ENCODE measurements at places on chromosomes 12 and 14.

DNA sequence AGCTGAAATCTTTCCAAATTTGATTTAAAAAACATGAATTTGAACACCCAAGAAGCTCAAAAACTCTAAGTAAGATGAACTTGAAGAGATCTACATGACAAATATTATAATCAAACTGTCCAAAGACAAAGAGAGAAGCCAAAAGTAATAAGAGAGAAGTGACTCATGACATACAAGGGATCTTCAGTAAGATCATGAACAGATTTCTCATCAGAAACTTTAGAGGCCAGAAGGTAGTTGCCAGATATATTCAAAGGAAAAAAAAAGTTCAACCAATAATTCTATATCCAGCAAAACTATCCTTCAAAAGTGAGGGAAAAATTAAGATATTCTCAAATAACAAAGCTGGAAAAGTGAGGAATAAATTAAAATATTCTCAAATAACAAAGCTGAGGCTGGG, 35.1 kb upstream of the MMP19 start:
- DNase-seq = no peak

DNA sequence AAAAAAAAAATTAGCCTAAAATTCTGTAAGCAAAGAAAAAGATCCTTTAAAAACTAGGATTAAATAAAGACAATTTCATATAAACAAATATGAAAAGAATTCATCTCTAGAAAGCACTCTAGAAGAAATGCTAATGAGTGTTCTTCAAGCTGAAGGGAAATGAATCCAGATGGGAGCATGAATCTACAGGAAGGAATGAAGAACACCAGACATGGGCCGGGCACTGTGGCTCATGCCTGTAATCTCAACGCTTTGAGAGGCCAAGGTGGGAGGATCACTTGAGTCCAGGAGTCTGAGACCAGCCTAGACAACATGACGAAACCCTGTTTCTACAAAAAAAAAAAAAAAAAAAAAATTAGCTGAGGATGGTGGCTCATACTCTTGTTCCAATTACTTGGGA, 297.2 kb downstream of the FBXL14 start:
- DNase-seq = no peak

GRCh38 chr12:115468087-115468510, 784.1 kb upstream of the TBX3 start:
- DNase-seq = peak; percentile 63

DNA sequence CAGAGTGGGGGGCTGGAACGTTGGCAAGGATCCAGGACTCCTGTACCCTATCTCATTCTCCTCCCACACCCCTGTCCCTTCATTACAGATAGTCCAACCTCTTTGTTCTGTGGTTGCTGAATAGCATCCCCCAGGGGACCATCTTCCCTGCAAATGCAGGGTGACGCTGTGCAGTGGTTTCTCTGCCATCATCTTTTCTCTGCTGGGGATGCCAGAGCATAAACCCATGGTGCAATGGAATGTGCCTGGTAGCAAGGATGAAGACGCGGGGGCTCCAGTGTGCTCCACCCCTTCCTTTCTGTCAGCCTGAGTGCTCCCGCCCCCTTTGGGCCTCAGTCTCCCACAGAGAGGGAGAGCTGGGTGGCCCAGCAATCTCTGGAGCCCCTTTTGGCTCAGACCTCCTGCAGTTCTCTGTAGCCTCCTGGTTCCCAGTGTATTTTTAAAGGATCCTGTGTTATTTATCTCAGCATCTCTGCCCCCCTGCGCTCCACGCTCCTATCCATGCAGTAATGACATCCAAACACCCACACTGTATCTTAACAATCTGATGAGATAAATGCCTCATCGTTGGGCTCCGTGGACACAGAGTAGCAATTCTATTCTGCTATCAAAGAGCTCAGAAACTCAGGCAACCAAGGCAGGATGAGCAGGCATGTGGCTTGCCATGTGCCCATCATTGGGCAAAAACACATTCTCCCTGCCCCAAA, 212.8 kb downstream of the CACNA1C start:
- no peak for DNase-seq

- no peak for DNase-seq
Measured at GRCh38 chr14:61498303-61498702, 176.9 kb downstream of the PRKCH start.

Data from T47D (cell line).